ENCODE measurements at places on chromosomes 2 and 18.
A peak's percentile ranks its signal among the peaks of the same experiment; 100 is the strongest.

GRCh38 chr18:74623047-74623816, 25.6 kb downstream of the ZNF407 start:
- DNase-seq: peak; percentile 15

DNA sequence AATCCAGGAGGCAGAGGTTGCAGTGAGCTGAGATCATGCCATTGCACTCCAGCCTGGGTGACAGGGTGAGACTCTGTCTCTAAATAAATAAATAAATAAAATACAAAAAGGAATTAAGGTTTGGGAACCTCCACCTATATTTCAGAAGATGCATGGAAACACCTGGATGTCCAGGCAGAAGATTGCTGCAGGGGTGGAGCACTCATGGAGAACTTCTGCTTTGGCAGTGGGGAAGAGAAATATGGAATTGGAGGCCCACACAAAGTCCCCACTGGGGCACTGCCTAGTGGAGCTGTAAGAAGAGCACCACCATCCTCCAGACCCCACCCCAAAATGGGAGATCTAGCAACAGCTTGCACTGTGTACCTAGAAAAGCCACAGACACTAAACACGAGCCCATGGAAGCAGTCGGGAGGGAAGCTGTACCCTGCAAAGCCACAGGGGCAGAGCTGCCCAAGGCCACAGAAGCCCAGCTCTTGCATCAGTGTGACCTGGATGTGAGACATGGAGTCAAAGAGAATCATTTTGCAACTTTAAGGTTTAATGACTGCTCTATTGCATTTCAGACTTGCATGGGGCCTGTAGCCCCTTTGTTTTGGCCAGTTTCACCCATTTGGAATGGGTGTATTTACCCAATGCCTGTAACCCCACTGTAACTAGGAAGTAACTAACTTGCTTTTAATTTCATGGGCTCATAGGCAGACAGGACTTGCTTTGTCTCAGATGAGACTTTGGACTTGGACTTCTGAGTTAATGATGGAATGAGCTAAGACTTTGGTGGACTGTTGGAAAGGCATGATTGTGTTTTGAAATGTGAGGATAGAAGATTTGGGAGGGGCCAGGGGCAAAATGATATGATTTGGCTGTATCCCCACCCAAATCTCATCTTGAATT, 265.3 kb downstream of the ZEB2 start:
- DNase-seq: no peak

DNA sequence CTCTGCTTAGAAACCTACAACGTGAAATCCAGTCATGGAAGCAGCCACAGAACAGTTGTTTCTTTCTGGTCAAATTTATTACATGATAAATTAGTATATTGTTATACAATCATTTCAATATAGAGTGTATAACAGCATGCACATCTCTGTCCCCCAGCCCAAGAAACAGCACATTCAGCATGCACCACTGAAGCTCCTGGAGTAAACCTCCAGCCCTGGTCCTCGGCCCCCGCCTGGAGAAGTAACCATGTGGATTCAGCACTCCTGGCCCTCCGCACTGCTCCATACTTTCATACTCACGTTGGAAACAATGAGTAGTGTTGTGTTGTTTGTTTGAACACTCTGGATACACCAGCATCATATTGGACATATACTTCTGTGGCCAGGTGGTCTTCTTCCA, 15.3 kb upstream of the ID2 start:
- DNase-seq: no peak

DNA sequence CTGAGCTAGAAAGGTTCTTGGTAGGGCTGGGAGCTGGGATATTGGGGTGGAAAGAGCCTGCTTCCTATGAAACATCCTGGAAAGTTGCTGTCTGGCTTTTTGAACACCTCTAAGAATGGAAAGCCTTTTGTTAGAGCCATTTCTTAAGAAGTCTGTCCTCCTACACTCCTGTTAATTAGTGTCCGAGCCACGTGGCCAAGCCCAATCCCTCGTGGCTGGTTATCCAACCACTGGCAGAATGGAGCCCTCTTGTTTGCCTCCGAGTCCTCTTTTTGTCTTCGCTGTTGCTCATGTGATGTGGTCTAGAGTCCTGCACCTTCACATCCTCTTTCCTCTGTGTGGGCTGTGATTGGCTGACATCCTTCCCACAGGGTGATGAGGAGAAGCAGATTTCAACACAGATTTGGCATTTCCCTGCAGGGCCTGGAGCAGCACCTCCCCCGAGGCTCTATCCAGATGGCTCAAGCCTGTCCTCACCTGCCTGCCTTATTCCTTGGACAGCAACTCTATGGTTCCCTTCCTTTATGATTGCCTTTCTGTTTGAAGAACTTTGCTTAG, 8.2 kb upstream of the TOGARAM2 start:
- no peak for DNase-seq

- DNase-seq: no peak
Measured at GRCh38 chr18:44602380-44602779, 78.3 kb upstream of the SETBP1 start.

DNA sequence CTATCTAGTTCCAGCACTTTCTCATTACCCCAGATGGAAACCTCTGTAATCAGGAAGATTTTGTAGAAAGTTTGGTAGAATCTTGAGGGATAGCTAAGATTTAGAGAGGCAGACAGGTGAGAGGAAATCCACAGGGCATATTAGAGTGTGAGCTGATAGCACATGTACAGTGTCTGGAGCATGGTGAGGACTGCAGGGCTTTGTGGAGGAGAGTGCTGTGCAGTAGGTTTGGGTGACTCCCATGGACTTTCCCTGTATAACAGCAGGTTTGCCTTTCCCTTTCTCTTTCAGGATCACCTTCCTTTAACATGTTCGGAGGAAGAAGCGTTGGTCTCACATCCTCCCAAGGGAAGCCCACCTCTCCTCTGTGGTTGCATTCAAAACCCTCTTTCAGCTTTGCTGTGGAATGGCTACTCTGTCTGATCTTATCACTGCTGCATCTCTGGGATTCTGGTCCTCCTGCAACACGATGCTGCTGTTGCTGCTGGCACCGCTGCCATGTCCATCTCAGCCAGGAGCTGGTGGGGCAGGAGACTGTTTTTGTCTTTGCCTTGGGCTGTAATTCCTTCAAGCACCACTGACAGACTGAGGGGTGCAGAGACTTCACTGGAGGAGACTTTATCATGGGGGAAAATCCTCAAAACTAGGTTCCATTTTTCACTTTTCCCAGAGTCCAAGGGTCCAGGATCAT, 7.8 kb upstream of the KIF5C start:
- DNase-seq: no peak

GRCh38 chr18:59308938-59309260, 9.6 kb downstream of the CPLX4 start:
- no peak for DNase-seq

DNA sequence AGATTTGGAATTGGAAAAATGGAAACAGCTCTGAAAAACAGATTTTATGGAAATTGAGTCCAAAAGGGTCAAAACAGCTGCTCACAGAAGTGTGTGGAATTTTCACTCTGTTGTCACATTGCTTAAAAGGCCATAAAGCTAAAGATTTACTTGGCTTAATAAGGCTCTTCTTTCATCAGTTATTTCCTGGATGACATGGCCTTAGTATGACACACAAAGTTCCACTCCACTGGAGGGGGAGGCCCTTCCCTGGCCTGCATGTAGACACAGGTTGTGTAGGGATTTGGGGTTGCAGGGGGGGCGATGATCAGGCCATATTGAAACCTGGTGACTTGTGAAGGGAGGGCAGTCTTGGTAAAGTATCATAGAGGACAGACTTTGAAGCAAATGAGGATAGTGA, 34.0 kb downstream of the TMEM185B start:
- no peak for DNase-seq

DNA sequence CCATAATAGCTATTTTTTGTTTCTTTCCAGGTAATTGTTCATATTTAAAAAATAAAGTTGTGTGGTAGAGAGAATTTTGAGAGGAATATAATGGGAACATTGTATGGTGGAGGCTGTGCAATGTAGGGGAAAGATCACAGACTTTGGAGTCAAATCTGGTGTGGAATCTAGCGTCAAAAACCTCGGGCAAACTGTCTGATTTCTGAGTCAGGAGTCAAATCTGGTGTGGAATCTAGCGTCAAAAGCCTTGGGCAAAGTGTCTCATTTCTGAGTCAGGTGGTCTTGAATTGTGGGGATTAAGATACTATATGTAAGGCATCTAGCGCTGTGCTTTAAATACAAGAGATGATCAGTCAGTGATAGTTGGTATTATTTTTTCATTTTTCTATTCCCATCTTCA, 5.1 kb downstream of the PTPN4 start:
- no peak for DNase-seq

All from activated T-helper 1 cell treated with anti-CD3 and anti-CD28 coated beads, Interleukin-2, amount 50 U/mL, for 16 hours (primary cell).